ENCODE measurements at places on chromosomes 12 and 14.

- no peak for DNase-seq
These were observed at the start of gene CD69 for GRCh38 chr12:9760699-9761418. TSS of gene CD69 (minus strand) at chr12:9760901. CDS start at chr12:9760820, 81 bp downstream.

GRCh38 chr12:83468988-83469908 lies 782.5 kb downstream of the TMTC2 start:
- DNase-seq, result no peak

- no peak for DNase-seq
These were observed 279.4 kb downstream of the CACNA1C start for GRCh38 chr12:2332236-2332635.

DNA sequence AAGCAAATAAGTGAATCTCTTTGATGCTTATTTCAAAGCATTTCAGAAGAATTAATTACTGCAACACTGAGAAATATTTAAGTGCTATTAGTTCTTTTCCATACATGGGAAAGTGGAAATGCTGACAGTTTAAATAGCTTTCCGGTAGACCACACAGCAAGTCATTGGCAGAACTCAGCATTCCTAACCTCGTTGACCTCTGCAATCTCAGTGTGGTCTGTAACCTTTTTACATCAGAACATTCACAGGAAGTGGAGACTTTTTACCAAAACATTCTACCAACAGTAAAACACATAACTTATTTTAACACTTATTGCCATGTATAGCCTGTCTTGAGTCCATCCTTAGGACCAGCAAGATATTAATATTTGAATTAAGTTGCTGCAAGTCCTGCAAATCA lies 249.5 kb upstream of the DCN start:
- DNase-seq, result peak; percentile 8

- no peak for DNase-seq
These were observed 2.6 kb downstream of the ETFRF1 start for GRCh38 chr12:25197608-25198007.

GRCh38 chr12:49541140-49541861 lies 2.5 kb downstream of the KCNH3 start:
- no peak for DNase-seq

- DNase-seq, result no peak
These were observed 2.1 kb upstream of the SLC2A13 start for GRCh38 chr12:40107803-40108620.

GRCh38 chr14:93100100-93100499 lies 15.6 kb downstream of the ITPK1 start:
- no peak for DNase-seq

GRCh38 chr12:104551-105081 lies 38.0 kb downstream of the IQSEC3 start:
- no peak for DNase-seq

DNA sequence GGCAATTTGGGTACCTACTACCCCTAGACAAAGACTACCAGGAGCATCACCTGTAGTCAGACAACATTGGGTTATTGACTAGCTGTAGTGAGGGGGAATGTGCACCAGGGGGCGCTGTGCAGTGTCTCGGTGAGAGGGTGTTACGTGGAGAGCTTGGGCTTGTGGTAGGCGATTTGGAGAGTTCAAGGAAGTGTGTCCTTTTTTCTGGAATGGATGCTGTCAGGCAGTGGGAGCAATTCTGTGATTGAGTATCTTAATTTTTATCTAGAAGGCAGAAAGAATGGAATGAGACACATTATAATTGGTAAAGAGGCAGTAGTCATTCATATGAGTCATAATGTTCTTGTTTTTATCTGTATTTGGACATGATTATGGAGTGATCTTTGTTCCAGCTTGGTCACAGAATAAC lies 187.7 kb downstream of the GALC start:
- peak; percentile 50 for DNase-seq

DNA sequence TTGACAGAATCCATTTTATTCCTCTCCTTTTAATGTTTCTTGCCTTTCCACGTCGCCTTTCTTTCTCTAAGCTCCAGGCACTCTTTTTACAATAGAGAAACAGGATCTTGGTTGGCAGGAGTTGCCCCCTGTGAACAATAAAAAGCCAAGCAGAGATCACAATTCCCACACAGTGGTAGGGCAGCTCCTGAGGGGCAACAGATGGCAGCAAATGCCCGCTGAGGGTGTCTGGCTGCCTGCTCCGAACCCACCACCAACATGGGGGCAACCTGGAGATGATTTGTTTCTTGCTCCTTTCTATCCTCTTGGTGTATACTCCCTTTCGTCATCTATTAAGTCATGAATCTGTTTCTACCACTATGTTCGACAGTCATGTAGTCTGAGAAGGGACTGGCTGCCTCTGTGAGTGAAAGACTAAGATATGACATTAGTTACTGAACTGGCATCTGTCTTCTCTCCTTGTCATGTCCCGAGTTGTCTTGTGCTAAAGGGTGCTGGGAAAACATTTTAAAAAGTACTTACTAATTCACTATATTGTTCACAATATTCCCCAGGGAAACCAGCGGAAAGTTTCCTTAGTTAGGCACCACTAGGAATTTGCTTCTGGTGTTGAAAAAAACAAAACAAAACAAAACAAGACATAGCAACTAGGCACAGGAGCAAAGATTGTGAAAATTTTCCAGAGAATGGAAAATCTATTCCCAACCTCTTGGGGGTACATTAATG lies 170.1 kb downstream of the STXBP6 start:
- DNase-seq, result no peak

DNA sequence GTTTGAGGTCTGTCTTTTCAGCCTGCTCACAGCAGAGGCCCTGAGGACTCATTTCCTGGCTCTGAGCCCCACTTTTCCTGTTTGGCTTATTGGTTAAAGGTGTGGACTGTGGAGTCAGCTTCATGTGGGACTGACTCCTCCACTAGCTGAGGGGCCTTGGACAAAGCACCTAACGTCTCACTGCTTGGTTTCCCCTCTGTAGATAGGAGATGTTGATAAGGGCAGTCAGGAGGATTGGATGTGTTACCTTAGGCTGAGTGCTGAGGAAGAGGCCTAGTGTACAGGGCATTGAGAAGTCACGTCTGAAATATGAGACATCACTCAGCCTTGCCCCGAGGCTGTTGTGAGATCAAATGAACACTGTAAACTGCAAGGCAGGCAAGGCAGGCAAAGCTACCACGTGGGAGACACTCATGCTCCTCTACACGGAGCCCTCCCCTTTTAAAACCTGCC lies 27.1 kb upstream of the TCL1A start:
- DNase-seq, result no peak

- DNase-seq, result no peak
These were observed 54.9 kb upstream of the IGF1 start for GRCh38 chr12:102535306-102535705.

- no peak for DNase-seq
These were observed 57.9 kb downstream of the SLC38A1 start for GRCh38 chr12:46210873-46211439.

GRCh38 chr12:114963846-114964245 lies 279.9 kb upstream of the TBX3 start:
- DNase-seq, result no peak

DNA sequence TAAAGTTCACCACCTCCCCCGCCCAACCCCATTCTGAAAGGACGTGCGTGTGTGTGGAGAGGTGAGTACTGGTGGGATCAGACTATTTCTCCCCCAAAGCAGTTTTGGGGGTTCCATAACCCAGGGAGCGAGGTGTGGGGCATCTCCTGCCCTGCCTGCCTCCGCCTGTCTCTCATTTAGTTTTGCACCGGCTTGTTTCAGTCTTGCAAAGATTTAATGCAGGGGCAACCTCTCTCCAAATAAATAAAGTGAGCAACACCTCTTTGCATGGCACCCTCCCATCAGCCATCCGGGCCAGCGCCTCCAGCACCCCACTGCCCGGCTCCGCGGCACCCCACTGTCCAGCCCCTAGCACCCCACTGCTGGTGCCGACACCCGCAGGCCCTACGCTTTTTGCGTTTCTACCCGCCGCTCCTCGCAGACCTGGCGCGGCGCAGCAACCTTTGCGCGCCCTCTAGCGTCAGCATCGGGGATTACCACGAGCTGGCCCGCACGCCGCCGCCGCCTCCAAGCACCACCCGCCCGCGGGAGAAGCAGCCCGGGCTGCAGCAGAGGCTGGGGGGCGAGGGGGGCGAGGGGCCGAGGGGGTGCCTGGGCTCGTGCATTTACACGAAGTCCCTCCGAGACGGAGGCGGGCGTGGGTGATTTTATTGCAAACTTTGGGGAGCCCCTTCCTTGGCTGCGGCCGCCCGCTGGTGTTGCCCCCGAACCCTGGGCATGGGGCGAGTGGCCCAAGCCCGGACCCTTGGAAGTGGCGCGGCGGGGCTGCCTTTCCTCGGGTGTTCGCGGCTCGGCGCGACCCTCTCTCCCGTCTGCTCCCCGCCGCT lies 55.8 kb upstream of the VRK1 start:
- DNase-seq, result peak; percentile 88

GRCh38 chr14:76713121-76713520 lies 48.1 kb upstream of the VASH1 start:
- DNase-seq, result no peak

DNA sequence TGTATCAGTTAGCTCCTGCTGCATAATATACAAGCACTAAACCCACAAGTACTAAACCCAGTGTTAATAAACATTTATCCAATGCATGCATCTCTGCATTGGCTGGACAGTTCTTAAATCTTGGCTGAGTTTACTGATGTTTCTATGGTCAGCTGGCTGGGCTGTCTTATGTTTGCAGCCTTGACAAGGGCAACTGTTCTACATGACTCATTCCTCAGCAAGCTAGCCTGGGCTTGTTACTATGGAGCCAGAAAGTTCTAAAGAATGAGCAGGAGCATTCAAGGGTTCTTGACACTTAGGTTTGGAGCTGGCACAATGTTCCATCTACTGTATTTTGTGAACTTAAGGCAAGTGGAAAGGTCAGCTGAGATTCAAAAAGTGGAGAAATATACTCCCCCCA lies 199.1 kb downstream of the GLT1D1 start:
- no peak for DNase-seq

- peak; percentile 46 for DNase-seq
These were observed 59.3 kb downstream of the C14orf132 start for GRCh38 chr14:96098309-96098998.

DNA sequence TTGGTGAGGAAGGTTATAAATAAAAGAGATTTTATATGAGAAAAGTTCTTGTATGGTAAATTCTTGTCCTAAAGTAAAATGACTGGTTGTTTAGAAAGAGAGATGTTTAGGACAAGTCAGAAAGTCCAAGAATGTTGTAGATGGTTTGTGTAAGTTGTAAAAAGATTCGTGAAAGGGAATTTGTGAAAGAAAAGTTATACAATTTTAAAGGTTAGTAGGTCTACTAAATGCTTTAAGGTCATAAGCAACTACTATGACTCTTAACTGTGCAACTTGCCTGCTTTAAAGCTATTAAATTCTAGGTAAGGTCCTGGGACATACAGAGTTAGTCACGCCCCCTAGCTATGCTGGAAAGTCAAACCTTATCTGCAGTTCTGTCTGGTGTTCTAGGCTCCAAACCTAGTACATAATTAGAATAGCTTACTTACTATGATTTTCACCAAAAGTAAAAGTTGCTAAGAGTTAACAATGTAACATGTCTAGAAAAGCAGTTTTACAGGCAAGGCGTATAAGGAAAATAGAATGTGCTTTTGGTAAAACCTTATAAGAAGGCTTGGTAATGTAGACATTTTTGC lies 11.2 kb upstream of the DHRS2 start:
- DNase-seq, result no peak

- DNase-seq, result peak; percentile 90
These were observed at the start of gene C12orf75 for GRCh38 chr12:105330283-105330930. TSS of gene C12orf75 (plus strand) at chr12:105330691. CDS start at chr12:105330892, 201 bp downstream.

GRCh38 chr12:193261-193660 lies 20.7 kb downstream of the SLC6A12 start:
- no peak for DNase-seq

DNA sequence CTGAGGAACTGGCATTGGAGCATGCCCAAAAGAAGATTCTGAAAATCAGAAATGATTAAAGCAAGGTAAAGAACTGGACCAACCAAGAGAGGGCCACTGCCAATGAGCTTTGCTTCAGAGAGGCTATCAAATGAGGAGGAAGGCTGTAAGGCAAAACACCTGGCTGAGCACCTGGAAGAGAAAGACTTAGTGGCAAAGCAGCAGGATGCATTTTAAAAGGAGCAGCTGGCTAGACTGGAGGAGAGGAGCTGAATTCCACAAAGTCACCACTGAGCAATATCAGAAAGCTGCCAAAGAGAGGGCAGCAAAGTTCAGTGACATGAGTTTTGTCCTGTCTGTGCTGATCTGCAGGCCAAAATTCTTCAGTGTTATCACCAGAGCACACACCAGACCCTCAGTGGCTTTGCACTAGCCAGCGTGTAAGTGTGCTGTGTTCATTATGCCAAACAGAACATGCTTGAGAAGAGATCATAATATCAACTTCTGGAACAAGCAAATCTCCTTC lies 338.7 kb downstream of the TRHDE start:
- DNase-seq, result no peak

DNA sequence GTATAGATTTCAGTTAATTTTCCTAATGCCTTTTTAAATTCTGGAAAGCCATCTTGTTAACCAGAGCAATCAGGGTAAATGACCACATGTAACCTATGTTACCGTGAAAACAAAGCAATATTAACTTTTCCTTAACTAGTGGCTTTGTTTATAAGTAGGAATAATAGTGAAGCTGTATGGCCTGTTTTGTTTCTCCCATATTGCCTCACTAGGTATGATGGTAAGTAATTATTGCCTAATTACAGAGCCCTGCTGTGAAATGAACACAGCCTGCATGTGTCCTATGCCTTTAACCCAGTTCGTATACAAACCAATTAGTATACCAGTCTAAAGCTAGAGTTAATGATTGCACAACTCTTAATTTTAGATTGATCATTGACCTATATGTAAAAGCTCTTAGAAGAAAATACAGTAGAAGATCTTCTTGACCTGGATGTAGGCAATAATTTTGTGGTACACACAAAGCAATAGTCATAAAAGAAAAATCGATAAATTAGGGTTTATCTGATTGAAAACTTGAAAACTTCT lies 249.9 kb downstream of the CCDC91 start:
- DNase-seq, result no peak

- no peak for DNase-seq
These were observed 1340.9 kb upstream of the TMEM132C start for GRCh38 chr12:126926023-126926594.

GRCh38 chr12:5577211-5577612 lies 145.3 kb downstream of the NTF3 start:
- no peak for DNase-seq

DNA sequence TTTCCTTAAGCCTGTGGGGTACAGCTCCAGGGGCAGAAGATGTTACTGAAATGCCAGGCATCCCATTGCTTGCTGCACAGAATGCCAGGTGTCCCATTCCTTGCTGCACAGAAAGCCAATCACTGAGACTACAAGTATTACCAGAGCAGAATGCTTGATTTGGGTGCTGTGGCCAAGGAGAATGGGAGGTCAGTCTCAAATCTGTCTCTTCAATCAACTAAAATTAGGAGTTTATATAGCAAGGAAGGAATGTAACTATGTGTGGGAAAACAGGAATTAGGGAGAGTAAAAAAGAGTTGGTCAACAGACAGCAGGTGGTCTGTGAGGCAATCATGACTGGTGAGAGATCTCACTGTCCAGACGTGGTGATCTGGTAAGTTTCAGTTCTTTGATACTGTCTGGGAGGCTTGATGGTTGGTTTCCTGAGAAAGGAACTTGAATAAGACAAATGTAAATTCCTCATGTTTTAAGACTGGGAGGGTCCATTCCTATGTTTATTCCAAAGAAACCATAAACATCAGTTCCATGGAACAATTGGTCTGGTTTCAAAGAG lies 31.2 kb upstream of the VASH1 start:
- DNase-seq, result no peak

- DNase-seq, result no peak
These were observed 34.9 kb upstream of the RNU6-7 start for GRCh38 chr14:32166924-32167323.
